ENCODE measurements at places on chromosomes 11 and 22.

- DNase-seq: no peak
These were observed 111.5 kb downstream of the DSCAML1 start for GRCh38 chr11:117685566-117685965.

DNA sequence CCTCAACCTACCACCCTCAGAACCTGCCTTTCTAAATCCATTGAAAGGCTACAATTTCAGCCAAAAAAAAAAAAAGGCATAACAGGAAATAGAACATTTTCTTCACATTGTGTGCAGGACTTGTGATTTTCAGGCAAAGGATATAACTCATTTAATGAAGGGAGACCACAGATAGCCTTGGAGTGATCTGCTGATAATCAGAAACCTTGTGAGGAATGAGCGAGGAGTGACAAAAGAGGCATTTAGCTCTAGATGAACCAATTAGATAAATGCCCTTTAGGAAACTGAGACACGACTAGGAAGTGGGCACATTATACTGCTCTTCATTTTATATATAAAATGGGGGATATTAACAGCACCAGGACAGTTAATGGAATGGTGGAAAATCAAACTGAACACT, 216.5 kb upstream of the GRIA4 start:
- DNase-seq: no peak

GRCh38 chr11:68398995-68399851, 61.3 kb upstream of the PPP6R3 start:
- no peak for DNase-seq

DNA sequence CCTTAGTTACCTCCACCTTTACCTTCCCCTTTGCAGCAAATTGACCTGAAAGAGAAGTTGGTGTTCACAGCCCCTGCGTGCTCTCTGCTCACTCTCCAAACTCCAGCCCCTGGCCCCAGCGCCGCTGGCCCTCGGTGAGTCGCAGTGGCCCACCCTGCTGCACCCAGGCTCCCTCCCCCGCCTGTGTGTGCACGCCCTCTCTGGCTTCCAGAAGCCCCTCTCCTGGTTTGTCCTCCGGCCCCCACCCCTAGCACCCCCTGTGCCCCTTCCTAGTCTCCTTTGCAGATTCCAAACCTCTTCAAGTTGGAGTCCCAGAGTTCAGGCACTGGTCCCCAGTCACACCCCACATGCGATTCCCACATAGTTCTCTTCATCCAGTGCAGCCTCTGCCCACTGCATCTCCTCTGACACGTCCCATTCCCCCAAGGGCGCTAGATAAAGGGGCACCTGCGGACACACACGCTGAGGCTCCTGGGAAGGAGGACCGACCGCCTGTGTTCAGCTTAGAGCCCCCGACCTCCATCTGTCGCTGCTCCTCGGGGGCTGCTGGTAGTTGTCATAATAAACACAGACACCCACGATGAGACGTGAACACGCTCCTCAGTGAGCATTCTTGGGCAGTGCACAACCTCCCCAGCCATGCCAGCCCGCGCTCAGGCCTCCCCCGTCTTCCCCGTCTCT, 1.5 kb upstream of the PHRF1 start:
- no peak for DNase-seq

GRCh38 chr11:87136236-87136635, 98.5 kb downstream of the TMEM135 start:
- DNase-seq: no peak

DNA sequence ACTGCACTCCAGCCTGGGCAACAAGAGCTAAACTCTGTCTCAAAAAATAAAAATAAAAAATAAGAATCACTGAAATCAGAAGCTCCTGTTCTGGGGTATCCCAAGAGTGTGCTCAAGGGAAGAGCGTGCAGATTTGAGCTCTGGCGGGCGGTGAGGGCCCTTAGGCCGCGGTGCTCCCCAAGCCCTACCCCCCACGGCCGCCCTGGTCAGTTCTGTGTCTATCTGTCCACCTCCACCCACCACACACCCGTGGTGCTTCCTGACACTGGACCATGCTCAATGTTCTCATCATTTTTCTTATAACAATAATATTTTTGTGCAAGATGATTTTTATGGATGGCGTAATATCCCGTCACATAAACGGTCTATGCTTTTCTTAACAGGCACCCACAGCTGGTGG, 71.1 kb downstream of the RTL6 start:
- DNase-seq: no peak

DNA sequence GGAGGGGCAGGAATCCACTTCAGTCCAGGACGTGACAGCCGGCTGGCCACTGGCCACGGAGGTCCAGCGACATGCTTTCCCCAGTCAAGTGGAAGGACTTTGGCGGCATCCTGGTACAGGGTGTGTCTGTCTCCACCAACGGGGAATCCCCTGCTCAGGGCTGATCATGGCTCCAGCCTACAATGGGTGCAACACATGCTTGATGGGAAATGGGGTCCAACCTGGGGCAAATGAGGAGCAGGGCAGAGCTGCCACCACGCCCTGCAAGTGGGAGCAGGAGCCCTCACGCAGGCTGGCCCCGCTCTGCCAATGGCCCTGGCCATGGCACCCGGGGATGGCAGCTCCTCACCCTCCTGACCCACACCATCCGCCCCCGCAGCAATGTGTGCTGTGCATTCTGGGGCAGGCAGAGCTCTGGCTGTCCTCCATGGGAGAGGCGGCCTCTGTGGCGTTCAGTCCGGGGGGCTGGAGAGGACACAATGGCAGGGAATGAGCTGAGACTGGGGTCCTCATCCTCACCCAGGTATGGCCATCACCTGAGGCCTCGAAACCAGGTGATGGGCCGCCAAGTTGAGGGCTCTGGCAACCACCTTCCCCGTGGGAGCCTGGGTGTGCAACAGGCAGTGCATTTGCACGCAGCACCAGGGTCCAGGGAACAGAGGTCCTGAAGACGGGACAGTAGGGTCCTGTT, 5.8 kb upstream of the SEPTIN5 start:
- DNase-seq: no peak

DNA sequence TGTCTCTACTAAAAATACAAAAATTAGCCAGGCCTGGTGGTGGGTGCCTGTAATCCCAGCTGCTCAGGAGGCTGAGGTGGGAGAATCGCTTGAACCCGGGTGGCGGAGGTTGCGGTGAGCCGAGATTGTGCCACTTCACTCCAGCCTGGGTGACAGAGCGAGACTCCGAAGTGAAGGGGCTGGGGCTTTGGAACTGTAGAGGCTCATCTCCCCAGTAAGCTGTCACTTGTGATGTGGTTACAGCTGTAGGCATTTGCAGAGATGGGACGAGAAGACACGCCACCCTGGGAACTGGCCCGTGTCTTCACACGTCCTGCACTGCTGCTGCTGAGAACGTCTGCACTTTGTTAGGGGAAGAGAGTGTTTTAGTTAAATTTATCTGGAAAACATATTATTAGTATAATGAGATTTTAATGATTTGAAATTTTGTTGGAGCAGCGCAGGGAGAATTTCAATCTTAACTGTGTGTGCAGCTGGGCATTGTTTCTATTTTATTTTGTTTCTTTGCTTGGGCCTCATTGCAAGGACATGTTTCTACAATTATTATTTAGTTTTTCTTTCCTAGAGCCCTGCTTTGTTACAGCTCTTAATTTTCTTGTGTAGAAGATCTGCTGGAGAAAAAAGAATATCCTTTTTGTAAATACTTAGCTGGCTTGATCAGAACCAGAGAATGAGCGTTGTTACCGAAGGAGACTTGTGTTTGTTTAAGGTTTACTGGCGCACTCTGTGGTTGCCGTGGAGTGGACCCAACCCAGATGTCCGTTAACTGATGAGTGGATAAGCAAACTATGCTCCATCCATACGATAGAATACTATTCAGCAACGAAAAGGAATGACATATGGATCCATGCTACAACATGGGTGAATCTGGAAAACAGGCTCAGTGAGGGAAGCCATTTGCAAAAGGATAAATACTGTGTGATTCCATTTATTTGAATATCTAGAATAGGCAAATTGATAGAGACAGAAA, 18.4 kb downstream of the PARVB start:
- no peak for DNase-seq

- no peak for DNase-seq
These were observed 3.4 kb upstream of the RCOR2 start for GRCh38 chr11:63920126-63920938.

- no peak for DNase-seq
These were observed 65.5 kb upstream of the THY1 start for GRCh38 chr11:119488256-119488995.

DNA sequence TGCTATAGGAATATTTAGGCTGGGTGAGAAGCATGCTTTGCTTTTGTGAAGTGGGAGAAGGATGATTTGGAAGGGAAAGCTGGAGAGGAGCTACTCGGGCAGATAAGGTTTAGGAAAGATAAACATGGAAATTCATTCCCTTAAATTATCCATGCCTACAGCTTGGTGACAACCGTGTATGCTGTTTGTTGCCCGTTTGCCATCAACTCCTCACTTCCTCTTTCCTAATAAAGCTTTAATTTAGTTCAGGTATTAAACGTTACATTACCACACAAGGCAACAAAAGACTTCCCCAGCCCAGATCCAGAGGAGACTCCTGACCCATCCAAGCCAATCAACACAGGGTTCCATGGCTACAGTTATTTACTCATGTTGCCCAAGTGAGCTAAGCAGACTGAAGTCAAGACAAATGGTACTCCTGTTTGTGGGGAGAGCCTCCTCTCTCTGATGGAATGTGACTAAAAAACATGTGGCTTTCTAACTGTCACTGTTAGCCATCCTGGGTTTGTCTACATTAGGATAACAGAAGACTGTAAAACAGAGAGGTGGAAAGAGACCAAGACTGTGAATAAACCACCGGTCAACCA, 101.7 kb upstream of the GRAMD1B start:
- no peak for DNase-seq

- DNase-seq: no peak
These were observed 39.9 kb downstream of the SERGEF start for GRCh38 chr11:17972987-17973386.

DNA sequence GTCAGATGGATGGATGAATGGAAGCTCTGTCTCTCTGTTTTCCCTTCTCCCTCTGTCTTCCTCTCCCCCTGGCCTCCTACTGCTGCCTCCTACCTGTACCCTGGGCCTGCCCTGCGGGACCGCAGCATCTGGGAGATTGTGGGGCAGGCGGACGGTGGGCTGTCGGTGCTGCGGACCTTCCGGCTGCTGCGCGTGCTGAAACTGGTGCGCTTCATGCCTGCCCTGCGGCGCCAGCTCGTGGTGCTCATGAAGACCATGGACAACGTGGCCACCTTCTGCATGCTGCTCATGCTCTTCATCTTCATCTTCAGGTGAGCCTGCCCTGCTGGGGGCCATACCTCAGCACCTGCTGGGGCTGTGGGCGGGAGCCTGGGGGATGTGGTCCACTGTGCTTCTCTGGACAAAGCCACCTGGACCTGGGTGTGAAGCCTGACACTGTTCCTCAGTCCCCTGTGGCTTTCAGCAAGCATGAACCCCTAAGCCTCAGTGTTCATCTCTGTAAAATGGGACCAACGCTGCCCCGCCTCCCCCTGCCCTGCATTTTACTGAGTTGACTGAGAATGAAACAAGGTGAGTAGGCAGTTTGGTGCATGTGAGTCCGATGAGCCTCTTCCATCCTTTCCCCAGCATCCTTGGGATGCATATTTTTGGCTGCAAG, 88.4 kb downstream of the CACNA1I start:
- no peak for DNase-seq

GRCh38 chr11:64851831-64852351, 7.4 kb upstream of the CDC42BPG start:
- DNase-seq: no peak

- no peak for DNase-seq
These were observed 86.8 kb upstream of the CHORDC1 start for GRCh38 chr11:90309693-90310092.

DNA sequence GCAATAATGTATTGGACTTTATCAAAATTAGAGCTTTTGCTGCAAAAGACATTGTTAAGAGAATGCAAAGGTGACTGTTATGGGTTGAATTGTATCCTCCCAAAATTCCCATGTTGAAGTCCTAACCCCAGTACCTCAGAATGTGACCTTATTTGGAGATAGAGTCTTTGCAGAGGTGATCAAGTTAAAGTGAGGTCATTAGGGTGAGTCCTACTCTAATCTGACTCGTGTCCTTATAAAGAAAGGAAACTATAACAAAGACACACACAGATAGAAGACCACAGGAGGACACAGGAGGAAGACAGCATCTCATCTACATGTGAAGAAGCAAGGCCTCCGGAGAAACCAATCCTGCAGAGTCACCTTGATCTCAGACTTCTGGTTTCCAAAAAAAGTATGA, 1011.2 kb downstream of the TBC1D22A start:
- no peak for DNase-seq

DNA sequence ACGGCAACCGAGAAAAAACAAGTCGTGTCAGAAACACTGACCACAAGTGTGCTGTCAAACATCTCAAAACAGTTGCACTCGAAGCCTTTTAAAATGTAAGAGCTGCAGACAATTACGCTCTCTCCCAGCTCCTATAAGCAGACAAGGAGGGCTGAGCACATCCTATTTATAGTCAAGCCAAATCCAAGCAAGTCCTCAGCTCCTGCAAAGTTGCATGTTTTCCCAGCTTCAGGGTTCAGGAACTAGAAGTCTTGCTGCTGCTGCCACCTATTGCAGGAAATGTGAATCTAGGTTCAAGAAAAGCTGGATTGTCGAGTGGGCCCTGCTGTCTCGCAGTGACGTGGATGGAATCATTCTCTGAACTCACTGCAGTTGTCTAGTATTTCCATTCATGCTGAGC, 15.5 kb downstream of the EFCAB6 start:
- no peak for DNase-seq

GRCh38 chr22:38845004-38845740, 1.3 kb upstream of the NPTXR start:
- DNase-seq: no peak

GRCh38 chr22:45475063-45475747, 27.5 kb upstream of the FBLN1 start:
- DNase-seq: no peak

DNA sequence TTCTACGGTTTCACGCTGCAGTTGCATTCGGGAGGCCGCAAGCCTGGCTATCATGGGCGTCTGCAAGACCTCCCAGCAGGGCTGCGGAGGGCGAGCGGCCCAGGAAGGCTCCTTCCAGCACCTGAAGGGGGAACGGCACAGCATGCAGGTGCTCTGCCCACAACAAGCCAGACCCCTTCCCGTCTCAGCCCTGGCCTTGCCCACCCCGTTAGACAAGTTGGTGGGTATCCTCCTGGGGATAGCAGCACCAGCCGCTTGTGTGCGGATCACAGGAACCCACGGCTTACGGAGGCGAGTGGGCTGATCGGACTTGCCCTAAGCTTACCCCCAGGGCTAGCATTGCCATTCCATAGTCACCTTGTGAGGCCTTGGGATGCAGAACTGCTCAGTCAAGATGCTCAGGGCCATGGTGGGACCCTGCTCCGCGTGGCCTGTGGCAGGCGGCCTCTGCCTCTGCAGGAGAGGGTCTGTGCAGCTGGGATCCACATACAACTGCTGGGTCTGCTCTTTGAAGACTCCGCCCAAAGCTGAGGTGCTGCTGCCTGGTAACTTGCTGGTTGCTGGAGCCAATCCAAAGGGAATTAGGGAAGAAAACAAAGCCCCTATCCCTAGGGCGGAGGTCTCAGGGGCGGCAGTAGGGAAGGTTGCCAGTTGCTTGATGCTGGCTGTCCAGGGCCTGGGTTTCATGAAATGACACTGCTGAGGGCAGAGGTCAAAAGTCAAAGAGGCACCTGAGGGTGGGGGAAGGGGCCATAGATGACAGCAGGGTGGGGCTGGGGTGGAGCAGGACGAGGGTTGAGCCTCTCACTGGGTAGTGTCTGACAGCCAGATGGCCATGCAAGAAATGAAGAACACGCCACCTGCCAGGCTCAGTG, 1.4 kb upstream of the OSBPL5 start:
- DNase-seq: no peak
